H9 (cell line): ENCODE measurements at places on chromosomes 2 and 18.

- no peak for DNase-seq
- no peaks in the 10 kb centered on the region; the same call in 2 of the 3 replicates for H3K36me3 ChIP-seq
- H3K27me3 ChIP-seq = no peaks in the 10 kb centered on the region
- no peak overlapping the region for H3K27ac ChIP-seq
These were observed 464.6 kb downstream of the CNTNAP5 start for GRCh38 chr2:124489686-124490085.

GRCh38 chr2:219269362-219270054 is 9.7 kb upstream of the DNAJB2 start:
- H3K27me3 ChIP-seq = no peaks in the 10 kb centered on the region
- peaks cover 3% of the 10 kb centered on the region; the same call in 1 of the 2 replicates for H3K4me1 ChIP-seq
- DNase-seq = no peak
- no peak overlapping the region for H3K27ac ChIP-seq

DNA sequence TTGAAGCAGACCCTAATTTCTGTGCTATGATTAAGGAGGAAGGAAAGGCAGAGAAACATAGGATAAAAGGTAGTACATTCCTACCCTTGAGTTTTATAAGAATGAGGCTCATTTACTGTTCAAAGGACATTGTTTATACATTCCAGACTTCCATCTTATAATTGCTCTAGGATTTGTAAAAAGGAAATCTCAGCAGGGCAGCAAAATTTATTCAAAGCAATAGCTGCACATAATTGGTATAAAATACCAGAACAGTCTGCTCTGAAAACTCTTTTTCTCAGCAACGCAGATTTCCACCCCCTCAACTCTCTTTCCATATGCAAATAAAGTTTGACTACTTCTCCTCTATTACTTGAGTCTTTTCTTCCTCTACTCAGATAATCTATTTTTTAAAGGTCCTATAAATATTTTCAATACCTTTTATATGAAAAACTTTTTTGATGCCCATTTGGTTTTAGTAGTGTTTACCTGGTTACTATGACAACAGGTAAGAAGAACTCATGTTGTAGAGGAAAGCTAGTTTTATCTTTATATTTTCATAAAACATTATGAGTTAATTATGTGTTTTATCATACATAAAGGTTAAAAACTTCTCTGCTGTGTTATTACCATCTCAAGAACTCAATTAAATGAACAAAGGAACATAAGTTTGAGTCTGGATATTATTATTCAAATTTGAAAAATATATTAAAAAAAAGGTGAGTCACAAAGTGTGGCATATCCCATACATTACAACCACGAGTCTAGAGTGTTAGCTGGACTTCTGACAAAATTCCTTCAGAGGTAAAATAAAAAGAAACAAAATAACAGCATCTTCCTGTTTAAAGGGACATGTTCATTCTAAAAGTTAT is 19.9 kb downstream of the RBMS1 start:
- no peaks in the 10 kb centered on the region for H3K36me3 ChIP-seq
- H3K4me1 ChIP-seq = peaks cover 2% of the 10 kb centered on the region; the same call in 1 of the 2 replicates
- no peak overlapping the region for H3K27ac ChIP-seq
- no peak for DNase-seq
- H3K4me3 ChIP-seq = no peak overlapping the region

GRCh38 chr2:105396254-105397024 is 2.4 kb downstream of the FHL2 start:
- no peak overlapping the region for H3K27ac ChIP-seq
- H3K36me3 ChIP-seq = peaks cover 3% of the 10 kb centered on the region; the same call in 2 of the 3 replicates
- H3K27me3 ChIP-seq = peaks cover 12% of the 10 kb centered on the region; the same call in 1 of the 2 replicates
- DNase-seq = no peak

- H3K27me3 ChIP-seq = no peaks in the 10 kb centered on the region
- DNase-seq = no peak
- H3K36me3 ChIP-seq = no peaks in the 10 kb centered on the region
- H3K4me3 ChIP-seq = no peak overlapping the region
These were observed 61.9 kb downstream of the MEIS1 start for GRCh38 chr2:66496670-66497420.

DNA sequence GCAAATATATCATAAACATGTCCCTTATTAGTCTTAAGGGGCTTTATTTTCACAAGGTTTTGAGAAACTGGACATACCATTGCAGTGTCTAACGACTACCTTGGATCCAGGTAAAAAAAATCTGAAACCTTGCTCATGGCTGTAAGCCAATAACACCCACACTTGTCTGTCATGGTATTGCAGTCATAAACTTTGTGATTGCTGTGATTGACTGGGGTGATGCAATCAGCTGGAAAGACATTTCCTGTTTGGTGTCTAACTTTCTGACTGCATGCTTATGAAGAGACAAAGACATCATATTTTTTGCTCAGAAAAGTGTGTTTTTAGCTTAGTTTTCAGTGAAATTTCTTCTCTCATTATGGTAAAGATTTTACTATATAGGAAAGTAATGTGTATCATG is 635.0 kb downstream of the TSN start:
- no peaks in the 10 kb centered on the region for H3K27me3 ChIP-seq
- H3K4me3 ChIP-seq = no peak overlapping the region
- no peak overlapping the region for H3K27ac ChIP-seq
- no peaks in the 10 kb centered on the region for H3K4me1 ChIP-seq
- DNase-seq = no peak

DNA sequence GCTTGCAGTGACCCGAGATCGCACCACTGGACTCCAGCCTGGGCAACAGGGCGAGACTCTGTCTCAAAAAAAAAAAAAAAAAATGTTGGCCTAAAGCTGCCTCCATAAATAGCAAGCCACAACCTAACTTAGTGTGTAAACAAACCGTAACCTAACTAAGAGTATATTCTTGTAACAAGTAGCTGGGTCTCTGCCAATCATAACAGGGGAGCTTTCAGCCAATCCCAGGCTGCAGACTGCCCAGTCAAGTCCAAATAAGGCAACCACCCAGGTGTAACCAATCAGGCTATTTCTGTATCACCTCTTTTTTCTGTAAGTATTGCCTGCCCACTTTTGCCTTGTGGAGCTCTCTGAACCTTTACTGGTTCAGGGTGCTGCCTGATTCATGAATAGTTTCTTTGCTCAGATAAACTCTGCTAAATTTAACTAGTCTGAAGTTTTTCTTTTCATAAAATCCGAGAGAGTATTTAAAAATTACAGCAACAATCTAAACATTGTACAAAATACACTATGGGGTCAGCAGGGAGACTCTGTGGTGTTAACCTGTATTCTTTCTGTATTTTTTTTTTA is 4.5 kb downstream of the PSTPIP2 start:
- no peak overlapping the region for H3K27ac ChIP-seq
- DNase-seq = no peak
- H3K36me3 ChIP-seq = no peaks in the 10 kb centered on the region

DNA sequence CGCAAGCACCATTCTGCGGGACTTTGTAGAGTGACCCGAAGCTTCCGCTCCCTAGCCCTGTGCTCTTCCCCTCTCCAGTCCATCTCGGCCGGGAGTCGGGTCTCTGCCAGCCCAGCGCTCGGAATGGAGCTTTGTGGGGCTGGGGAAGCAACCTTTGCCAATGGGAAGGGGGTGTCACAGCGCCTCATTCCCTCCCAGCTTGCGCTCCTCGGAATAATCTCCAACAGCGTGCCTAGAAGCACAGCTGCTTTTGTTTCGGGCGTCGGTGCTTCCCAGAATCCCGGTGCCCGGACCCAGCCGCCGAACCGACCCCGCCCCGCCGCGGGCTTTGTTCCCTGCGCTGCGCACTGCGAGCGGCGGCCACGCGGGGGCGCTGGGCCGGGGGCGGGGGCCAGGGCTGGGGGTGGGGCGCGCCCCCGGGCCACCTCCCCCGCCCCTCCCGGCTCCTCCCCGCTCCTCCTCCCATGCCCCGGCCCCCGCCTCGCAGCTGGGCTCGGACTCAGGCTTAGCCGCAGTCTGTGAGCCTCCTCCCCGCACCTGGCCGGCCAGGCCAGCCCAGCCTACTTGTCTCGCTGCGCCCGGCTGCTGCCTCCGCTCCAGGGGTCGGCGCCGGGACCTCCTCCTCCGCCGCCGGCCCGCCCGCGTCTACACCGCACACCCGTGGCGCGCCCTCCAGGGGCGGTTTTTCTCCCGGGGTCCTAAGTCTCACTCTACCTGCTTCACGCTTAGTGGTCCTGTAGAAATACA is 77.7 kb upstream of the SMAD2 start:
- H3K4me3 ChIP-seq = peak overlapping the region; percentile 80
- H3K36me3 ChIP-seq = peaks cover 8% of the 10 kb centered on the region
- DNase-seq = peak; percentile 91
- H3K4me1 ChIP-seq = no peaks in the 10 kb centered on the region

GRCh38 chr2:43458014-43458628 is 137.7 kb downstream of the THADA start:
- H3K27me3 ChIP-seq = no peaks in the 10 kb centered on the region
- no peak for DNase-seq
- no peak overlapping the region for H3K4me3 ChIP-seq
- H3K4me1 ChIP-seq = no peaks in the 10 kb centered on the region
- no peak overlapping the region for H3K27ac ChIP-seq
- no peaks in the 10 kb centered on the region for H3K36me3 ChIP-seq

DNA sequence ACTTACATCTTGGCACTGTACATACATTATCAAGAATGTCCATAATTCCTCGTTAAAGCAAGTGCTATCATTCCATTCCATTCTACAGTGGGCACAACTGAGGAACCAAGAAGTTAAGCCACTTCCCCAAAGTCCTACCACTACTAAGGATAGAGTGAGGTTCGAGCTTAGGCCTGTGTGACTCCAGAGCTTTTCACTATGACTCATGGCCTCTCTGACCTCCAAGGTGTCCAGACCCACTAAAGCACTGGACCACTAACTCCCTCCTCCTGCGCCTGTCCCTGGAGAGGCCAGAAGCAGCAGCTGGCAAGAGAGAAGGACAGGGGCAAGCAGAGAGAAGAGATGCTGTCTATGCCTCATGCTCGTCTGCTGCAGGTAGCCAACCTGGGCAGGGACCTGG is 117.0 kb downstream of the ZBTB7C start:
- H3K27me3 ChIP-seq = no peaks in the 10 kb centered on the region
- no peaks in the 10 kb centered on the region for H3K36me3 ChIP-seq
- H3K27ac ChIP-seq = no peak overlapping the region
- no peak for DNase-seq
- H3K4me3 ChIP-seq = no peak overlapping the region

GRCh38 chr2:107064750-107065149 is 178.8 kb upstream of the ST6GAL2 start:
- no peak overlapping the region for H3K27ac ChIP-seq
- no peak overlapping the region for H3K4me3 ChIP-seq
- H3K27me3 ChIP-seq = no peaks in the 10 kb centered on the region
- peaks cover 6% of the 10 kb centered on the region; the same call in 1 of the 2 replicates for H3K4me1 ChIP-seq
- no peaks in the 10 kb centered on the region for H3K36me3 ChIP-seq
- no peak for DNase-seq

DNA sequence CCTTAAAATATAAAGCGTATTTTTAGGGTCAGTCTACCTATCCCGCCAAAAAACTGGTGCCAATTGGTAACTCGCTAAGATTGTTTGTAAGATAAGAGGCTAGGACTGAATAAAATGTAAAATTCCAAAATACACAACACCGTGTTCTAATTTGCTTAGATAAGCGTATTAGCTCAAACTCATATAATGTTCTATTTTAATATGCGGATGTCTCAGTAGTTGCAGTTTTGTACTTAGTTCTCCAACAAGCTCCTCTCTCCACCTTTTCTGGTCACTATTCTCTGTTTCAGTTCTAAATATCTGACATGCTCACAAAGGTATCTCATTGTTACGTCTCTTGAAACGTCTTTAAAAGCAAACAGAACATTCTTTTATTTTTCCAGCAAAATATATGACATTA is 24.0 kb downstream of the NETO1 start:
- H3K27ac ChIP-seq = no peak overlapping the region
- H3K27me3 ChIP-seq = no peaks in the 10 kb centered on the region
- no peak overlapping the region for H3K4me3 ChIP-seq
- peaks cover 8% of the 10 kb centered on the region; the same call in 1 of the 2 replicates for H3K4me1 ChIP-seq

DNA sequence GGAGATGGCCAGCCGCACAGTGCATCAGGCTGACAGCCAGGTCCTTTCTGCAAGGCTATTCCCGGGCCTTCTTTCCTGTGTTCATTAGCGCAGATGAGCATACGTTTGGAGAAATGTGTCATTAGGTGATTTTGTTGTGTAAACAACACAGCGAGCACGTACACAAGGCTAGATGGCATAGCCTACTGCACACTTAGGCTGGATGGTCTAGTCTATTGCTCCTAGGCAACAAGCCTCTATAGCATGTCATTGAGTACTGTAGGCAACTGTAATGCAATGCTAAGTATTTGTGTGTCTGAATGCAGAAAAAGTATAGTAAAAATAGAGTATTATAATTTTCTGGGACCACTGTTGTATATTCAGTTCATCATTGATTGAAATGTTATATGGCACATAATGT is 50.9 kb upstream of the PHLPP1 start:
- H3K27me3 ChIP-seq = no peaks in the 10 kb centered on the region
- H3K36me3 ChIP-seq = no peaks in the 10 kb centered on the region
- DNase-seq = no peak
- H3K4me1 ChIP-seq = no peaks in the 10 kb centered on the region
- H3K4me3 ChIP-seq = no peak overlapping the region

GRCh38 chr2:174760845-174761473 is 3.3 kb downstream of the CHRNA1 start:
- no peak for DNase-seq
- no peaks in the 10 kb centered on the region for H3K27me3 ChIP-seq
- H3K36me3 ChIP-seq = no peaks in the 10 kb centered on the region
- no peak overlapping the region for H3K4me3 ChIP-seq
- H3K4me1 ChIP-seq = 0 out of 2 replicates have a peak, but pooled peaks cover 4% of the 10 kb centered on the region

GRCh38 chr18:41660654-41661053 is 294.4 kb upstream of the PIK3C3 start:
- H3K27ac ChIP-seq = no peak overlapping the region
- no peaks in the 10 kb centered on the region for H3K4me1 ChIP-seq
- no peak overlapping the region for H3K4me3 ChIP-seq
- no peak for DNase-seq
- H3K36me3 ChIP-seq = no peaks in the 10 kb centered on the region

- H3K4me1 ChIP-seq = no peaks in the 10 kb centered on the region
- no peaks in the 10 kb centered on the region for H3K27me3 ChIP-seq
- DNase-seq = no peak
- no peak overlapping the region for H3K4me3 ChIP-seq
- H3K27ac ChIP-seq = no peak overlapping the region
- H3K36me3 ChIP-seq = no peaks in the 10 kb centered on the region; the same call in 2 of the 3 replicates
These were observed 26.8 kb downstream of the SH3RF3 start for GRCh38 chr2:109155553-109156451.

DNA sequence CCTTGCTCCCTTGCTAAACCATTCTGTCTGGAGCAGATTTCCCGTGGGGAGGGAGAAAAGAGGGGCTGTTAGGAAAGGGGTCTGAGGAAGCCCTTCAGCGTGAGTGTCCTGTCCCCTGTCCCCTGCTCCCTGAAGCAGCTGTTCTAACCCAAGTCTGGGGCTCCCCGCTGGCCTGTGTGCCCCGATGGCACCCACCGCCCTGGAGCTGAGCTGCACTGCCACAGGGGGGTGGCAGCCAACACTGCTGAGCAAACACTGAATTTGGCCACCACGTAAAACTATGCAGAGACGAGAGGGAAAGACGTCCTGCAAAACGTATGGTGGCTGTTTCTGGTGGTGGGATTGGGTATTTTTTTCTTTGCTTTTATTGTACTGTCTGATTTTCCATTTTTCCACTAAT is 17.9 kb downstream of the KCNG2 start:
- no peak overlapping the region for H3K4me3 ChIP-seq
- no peaks in the 10 kb centered on the region for H3K36me3 ChIP-seq
- no peaks in the 10 kb centered on the region for H3K27me3 ChIP-seq
